ENCODE measurements at places on chromosomes 13 and 19. TPM values are rescaled to one million over a fixed set of nuclear protein-coding genes. Genes with fewer than 3 reads are reported as not detected.

DNA sequence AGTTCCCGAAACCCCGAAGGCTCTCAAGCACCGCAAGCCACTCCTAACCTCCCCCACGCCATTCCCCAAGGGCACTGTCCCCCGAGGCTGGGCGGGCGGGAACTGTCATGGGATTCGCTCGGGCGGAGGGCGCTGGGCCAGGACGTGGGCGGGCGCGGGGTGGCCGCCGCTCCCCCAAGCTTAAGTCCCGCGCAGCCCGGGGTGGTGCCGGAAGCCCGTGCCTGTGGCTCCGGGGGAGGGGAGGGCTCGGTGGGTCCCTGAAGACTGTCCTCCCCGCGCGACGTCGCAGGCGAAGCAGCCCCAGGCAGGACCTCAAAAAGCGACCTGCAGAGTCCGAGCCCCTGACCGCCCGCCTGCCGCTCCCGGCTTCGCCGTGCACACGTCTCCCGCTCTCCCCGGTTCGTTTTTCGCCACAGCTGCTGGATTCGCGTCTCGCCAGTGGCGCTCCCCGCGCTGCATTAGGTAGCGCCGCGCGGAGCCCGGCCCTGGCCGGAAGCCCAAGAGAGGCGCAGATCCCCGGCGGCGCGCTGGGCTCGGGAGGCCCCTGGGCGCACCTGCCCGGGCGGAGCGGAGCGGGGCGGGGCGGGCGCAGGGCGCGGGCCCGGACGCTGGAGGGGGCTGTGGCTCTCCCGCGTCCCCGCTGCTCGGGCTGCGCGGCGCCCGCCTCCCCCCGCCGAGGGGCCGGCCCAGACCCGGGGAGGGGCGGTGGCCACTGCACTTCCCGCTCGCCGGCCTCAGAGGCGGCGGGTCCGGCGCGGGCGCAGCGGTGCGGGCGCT, at the start of gene FARP1:
Gene FARP1, plus strand, starts transcription at position 715 of the 777 bp plus-strand sequence. CDS start 70,149 bp downstream, outside the sequence.
- peaks cover 12% of the 10 kb centered on the region for H3K27me3 ChIP-seq
- H3K4me3 ChIP-seq = peak within 1 kb of the TSS; percentile 76
- DNase-seq = peak; percentile 70
- H3K4me1 ChIP-seq = peaks cover 16% of the 10 kb centered on the region

- peak; percentile 24 for DNase-seq
- peaks cover 22% of the 10 kb centered on the region for H3K4me1 ChIP-seq
- H3K36me3 ChIP-seq = no peaks in the 10 kb centered on the region
- no peak overlapping the region for H3K4me3 ChIP-seq
These were observed 35.4 kb downstream of the DOCK9 start for GRCh38 chr13:98942485-98942884.

GRCh38 chr13:48411147-48411794, 1.6 kb downstream of the LPAR6 start:
- H3K36me3 ChIP-seq = peaks cover 17% of the 10 kb centered on the region
- DNase-seq = peak; percentile 27
- peak overlapping the region; percentile 96 for H3K4me3 ChIP-seq
- no peaks in the 10 kb centered on the region for H3K27me3 ChIP-seq

The CEACAM3 gene
- not detected for total RNA-seq

The ZNF160 gene
- total RNA-seq = 20.3 TPM

The TEX101 gene
- not detected for total RNA-seq

Data from MCF 10A (cell line).